Activated T-helper 1 cell treated with anti-CD3 and anti-CD28 coated beads, Interleukin-2, amount 50 U/mL, for 16 hours (primary cell): ENCODE measurements at places on chromosomes 5 and 9.

DNA sequence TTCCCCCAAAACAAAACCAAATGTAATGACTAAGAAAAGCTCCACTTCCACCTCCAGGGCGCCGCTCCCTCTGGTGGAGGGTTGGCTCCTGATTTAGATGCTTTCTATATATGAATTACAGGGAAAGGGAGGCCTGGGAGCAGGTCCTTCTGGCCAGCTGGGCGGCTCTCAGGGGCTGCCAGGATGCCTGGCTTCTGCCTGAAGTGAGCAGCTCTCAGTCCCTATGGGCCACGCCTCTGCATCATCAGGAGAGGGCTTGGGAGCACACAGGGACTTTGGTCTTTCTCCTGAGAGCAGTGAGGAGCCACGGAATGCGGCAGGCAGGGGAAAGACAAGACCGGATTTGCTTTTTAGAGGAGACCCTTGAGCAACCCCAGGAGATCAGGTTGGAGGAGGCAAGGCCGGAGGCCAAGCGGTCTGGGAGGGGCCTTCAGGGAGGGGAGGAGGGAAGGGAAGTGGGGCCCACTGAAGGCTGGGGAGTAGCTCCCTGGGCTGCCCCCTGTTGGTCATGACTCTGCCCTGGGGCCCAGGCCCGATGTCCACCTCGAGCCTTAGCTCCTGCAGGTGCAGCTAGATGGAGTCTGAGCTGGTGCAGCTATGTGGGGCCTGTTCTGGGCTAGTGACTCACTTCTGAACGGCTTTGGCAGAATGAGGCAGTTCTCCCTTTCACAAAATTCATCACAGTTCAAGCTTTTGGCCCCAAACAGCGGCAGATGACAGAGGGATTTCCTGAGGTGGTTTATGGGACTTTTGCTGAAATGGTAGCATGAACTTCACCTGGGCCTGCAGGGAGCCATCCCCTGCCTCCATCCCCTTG, 11.3 kb upstream of the GRHPR start:
- no peak for DNase-seq

GRCh38 chr9:613771-614347, 227.6 kb upstream of the DMRT1 start:
- no peak for DNase-seq

DNA sequence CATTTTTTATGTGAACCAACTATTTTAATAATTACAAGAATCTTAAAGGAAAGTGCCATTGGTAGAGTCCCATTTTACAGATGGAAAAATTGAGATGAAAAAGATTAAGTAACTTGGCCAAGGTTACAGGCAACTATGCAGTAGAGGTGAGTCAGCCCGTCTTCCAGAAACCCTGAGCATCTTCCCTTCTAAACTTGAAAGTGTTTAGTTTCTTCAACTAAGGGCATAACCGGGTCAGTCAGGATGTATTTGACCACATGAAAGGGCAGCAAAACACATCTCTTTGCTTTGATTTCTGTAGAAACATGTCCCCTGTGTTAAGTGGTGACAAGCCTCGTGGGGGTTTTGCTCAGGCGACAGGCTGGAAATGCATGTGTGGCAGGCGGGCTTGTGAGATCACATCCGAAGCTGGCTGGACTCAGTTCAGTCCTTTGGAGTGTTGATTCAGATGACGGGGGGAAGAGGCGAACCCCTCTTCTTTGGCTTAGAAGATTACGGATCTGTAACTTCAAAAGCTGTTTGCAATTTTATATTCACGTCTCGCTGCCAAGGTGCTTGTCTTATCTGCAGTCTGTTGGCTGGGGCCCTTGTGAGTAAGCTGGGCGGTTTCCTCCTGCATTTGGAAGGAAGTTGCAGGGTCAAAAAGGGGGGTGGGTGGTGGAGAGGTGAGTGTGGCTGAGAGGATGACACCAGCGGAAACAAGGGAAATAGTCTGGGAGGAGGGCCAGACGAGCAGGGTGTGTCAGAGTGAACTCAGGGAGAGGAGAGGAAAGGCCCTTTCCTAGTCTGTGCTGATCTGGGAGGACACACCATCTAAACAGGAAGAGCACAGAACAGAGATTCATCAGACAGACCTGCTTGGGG, 78.9 kb upstream of the RPS23 start:
- DNase-seq, result peak; percentile 43

DNA sequence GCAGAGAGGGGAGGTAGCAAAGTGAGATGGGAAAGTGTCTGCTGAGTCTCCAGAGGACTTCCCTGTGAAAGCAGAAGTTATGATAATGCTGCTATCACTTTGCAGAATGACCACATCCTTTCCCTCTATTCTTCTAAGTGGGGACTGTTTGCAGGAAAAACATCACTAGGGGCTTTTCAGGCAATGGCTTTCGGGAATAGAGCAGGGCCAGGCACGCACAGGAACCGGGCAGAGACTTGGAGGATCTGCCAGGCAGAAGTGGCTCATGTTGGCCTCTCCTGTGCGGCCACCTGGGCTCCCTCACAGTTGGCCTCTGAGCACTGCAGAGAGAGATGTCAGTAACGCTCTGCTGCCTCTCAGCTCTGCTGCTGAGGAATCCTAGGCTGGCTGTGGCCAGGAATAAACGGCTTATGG, 214.7 kb downstream of the MAST4 start:
- no peak for DNase-seq
